Naive thymus-derived CD8-positive, alpha-beta T cell (primary cell): ENCODE measurements at places on chromosomes 6 and 20. TPM values are rescaled to one million over a fixed set of nuclear protein-coding genes. Genes with fewer than 3 reads are reported as not detected.

Gene LGSN
- not detected for polyA plus RNA-seq

Gene MUCL3
- polyA plus RNA-seq, result not detected

Gene BPIFB2
- polyA plus RNA-seq, result not detected

Gene CST1
- not detected for polyA plus RNA-seq

Gene PPARD
- polyA plus RNA-seq, result 1.9 TPM

Gene ATP9A
- polyA plus RNA-seq, result not detected

Gene SLC24A3
- not detected for polyA plus RNA-seq

Gene MOXD1
- not detected for polyA plus RNA-seq

Gene SPAG4
- 0.19 TPM for polyA plus RNA-seq

Gene GCLC
- 13.5 TPM for polyA plus RNA-seq
